PC-3 (cell line): ENCODE measurements at places on chromosomes 1 and 21.

DNA sequence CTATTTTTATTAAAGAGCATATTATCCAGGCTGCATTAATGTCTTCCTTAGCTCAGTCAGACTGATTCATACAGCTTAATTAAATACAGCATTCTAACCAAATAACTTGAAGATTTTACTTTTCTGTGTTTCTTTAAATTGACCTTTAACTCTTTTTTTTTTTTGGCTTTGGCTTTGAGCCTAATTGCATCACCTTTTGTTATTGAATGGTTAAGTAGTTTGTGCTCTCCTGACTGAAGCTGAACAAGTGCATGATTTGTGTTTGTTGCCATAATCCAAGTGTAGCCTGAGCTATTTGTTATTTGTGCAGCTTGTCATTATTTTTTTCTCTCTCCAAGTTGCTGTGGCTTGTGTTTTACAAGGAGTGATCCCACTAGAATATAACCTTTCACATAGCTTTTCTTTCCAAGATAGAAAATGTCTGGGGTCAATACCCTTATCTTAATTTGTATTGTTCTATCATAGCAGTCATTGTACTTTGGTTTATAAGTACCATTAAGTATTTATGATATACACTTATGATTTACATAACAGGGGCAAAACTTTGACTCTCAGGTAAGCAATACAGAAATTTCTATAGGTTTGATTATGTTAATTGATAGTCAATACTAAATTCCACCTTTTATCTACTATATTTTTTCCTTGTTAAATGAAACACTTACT lies 31.6 kb downstream of the CDC14A start:
- DNase-seq: no peak

GRCh38 chr1:22236900-22237299 lies 94.0 kb upstream of the WNT4 start:
- DNase-seq: no peak

- no peak for DNase-seq
Measured at GRCh38 chr1:244196571-244197285, 145.6 kb downstream of the ZBTB18 start.

DNA sequence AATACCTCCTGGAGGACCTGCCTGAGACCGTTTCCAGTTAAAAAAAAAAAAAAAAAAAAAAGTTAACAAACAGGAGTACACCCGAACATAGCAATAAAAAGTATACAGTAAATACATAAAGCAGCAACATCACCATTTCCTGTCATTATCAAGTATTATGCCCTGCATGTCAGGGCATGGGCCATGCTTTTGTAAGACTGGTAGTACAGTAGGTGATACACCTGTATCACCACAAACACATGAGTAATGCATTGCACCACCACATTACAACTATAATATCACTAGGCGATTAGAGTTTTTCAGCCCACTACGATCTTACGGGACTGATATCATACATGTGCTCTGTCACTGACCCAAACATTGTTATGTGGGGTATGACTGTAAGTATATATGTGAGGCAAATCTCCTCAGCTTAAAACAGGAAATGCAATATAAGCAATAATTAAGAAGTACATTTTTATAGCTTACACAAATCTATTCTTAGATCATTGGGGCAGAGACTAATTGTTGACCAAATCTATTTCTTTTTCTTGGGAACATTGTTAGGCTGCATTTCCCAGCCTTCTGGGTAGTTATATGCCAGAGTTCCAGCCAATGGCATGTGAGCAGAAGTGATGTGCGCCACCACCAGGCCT lies 98.1 kb downstream of the PLD5 start:
- DNase-seq: no peak

GRCh38 chr1:195804547-195804946 lies 803.7 kb downstream of the KCNT2 start:
- DNase-seq: peak; percentile 23

DNA sequence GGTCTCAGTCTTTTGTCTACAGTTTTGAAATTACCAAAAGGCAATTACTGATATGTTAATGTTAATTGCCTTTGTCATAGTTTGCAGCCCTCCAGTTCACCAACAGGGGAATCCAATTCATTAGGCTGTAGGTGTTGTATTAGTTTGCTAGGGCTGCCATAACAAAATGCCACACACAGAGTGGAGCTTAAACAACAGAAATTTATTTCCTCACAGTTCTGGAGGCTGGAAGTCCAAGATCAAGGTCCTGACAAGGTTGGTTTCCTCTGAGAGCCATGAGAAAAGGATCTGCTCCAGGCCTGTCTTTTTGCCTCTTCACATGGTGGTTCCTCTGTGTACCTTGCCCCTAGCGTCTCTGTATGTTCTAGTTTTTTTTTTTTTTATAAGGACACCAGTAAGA lies 1.3 kb downstream of the RTCA start:
- DNase-seq: no peak

GRCh38 chr1:3654549-3655281 lies 2.4 kb downstream of the TP73 start:
- no peak for DNase-seq

GRCh38 chr1:5597171-5597850 lies 394.9 kb downstream of the NPHP4 start:
- no peak for DNase-seq

DNA sequence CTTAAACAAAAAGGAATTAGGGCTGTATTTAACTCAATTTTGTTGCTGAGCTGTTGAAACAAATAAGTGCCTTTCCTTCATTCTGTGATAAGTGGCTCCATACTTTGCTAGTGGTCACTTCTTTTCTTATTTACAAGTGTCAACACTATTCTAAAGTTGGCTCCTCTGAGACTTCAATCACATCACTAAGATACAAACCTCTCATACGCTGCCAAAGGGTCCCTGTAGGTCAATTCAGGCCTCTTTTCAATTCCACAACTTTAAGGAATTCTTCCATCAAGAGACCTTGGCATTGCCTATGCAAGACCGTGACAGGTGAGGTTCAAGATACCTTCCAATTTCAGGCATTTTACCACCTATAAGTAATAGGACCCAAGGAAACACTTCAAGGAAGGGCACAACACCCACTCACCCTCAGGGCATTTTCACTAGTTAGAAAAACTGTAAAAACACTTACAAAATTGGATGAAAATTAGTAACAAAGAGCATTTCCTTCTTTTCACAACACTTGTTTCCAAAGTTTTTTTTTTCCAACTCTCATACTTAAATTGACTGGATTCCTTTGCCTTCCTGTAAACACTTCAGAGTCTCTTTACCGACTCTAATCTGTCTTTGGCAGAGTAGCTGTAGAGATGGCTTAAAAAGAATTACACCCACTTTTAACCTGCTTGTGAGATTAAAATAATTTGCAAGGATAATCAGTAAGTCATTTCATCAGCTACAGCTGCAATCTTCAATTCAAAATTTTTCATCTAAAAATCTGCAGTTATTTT lies 24.5 kb downstream of the SERBP1 start:
- no peak for DNase-seq

DNA sequence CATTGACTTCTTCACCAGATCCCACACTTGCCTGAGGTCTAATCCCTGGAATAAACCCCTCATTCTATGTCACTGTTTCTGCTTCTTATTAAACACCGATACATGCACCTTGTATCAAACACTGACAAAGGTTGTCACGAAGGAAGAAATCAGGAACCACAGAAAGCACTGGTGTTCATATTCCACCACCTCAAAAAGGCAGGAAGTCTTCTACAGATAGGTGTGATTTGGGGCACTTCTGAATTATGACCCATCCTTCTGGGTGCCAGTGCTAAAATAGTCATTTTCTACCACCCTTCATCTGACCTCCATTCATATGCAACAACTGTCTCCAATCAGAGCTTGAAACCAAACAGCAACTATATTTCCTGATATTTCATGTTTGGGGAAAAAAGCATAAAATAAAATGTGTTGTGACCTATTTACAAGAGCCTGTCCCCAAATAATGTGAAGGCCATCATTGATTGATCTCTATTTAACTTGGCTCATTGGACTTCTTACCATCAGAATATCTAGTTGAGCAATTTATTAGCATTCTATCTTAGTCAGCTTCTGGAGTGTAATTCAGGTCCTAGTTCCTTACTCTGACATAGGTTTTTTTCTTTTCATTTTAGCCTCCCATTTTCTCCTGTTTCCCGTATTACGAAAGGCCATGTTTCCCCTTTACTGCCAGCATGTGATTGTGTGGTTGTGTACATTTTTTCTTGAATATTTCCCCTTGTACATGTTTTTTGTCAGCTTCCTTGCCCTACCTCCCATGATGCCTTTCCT lies 43.1 kb downstream of the DUSP10 start:
- DNase-seq: no peak

GRCh38 chr1:68112835-68113243 lies 62.4 kb upstream of the DIRAS3 start:
- DNase-seq: peak; percentile 95

GRCh38 chr1:27789540-27790041 lies 16.6 kb downstream of the STX12 start:
- DNase-seq: no peak

DNA sequence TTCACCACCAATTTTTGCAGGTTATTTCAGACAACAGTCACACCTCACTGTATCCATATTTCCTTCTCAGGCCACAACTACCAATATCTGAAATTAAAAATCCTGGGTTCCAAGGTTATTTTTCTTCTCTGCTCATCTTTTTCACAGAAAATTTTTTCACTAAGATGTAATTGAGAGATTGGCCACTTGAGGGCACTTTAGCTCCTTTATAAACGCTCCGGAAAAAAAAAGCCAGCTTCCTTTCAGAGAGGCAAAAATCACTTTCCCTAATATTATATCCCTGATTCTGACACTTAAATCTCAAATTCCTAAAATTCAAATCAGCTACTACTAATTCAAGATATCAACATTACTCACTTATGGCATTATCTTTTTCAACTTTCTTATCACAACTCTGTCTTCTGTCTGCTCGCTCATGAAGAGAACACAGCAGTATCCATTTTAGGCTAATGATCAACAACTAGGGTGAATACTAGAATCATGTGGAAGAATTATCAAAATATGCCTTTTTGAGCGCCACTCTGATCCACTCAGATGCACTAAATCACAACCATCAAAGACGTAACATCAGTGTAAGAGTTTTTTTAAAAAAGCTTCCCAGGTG lies 101.4 kb upstream of the RGS1 start:
- DNase-seq: peak; percentile 60

GRCh38 chr1:12015499-12015898 lies 3.8 kb upstream of the MIIP start:
- DNase-seq: no peak

GRCh38 chr1:185267301-185267700 lies 49.7 kb downstream of the IVNS1ABP start:
- no peak for DNase-seq

- no peak for DNase-seq
Measured at GRCh38 chr1:18015719-18016118, 91.9 kb upstream of the IGSF21 start.

DNA sequence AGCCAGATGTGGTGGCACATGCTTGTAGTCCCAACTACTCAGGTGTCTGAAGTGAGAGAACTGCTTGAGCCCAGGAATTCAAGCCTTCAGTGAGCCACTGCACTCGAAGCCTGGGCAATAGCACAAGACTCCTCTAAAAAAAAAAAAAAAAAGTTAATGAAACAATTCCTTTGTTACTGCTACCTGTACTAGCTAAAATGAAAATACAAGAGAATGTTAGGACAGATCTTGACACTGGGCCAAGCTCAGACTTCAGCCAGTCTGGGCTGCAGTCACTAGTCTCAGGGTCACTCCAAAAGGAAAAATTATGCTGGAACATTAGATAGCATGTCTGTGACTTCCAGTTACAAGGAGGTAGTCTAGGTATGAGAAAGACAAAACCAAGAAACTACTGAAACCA lies 56.5 kb downstream of the TRIM33 start:
- no peak for DNase-seq

DNA sequence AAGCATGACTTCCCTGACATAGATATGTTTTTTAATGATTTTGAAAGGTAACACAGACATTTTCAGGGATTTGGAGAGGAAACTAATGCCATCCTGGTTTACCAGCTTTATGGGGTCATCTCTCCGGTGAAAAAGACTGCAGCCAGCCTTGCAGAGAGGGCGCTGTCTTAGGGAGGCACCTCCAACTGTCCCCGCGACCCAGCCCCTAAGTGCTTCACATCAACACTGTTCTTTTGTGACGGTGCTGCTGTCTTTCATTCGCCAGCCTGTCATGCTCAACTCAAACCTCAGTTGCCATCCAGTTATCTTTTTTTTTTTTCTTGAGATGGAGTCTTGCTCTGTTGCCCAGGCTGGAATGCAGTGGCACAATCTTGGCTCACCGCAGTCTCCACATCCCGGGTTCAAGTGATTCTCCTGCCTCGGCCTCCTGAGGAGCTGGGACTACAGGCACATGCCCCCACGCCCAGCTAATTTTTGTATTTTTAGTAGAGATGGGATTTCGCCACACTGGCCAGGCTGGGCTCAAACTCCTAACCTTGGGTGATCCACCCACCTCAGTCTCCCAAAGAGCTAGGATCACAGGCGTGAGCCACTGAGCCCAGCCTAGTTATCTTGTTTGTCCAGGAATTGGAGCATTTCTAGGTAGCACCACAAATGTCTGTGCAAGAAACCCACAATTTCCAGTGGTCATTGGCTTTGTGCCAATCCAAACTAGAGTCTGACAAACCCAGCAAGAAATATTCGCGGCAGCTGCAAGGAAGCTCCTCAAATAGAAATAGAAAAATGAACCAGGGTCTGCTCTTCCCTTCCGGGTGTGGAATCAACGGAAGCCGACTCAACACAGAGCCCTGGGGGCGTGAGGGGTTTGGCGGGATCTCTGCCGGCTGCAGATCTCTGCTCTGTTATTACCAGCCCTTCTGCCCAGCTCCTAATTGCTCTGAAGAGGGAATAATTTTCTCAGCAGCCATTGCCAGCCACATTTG lies 24.2 kb downstream of the PDE9A start:
- DNase-seq: peak; percentile 62

- peak; percentile 20 for DNase-seq
Measured at GRCh38 chr21:17554679-17555465, 42.0 kb downstream of the CXADR start.

- no peak for DNase-seq
Measured at GRCh38 chr1:153583976-153584375, 18.3 kb upstream of the S100A2 start.

GRCh38 chr1:206709772-206710459 lies 25.2 kb downstream of the MAPKAPK2 start:
- peak; percentile 77 for DNase-seq

DNA sequence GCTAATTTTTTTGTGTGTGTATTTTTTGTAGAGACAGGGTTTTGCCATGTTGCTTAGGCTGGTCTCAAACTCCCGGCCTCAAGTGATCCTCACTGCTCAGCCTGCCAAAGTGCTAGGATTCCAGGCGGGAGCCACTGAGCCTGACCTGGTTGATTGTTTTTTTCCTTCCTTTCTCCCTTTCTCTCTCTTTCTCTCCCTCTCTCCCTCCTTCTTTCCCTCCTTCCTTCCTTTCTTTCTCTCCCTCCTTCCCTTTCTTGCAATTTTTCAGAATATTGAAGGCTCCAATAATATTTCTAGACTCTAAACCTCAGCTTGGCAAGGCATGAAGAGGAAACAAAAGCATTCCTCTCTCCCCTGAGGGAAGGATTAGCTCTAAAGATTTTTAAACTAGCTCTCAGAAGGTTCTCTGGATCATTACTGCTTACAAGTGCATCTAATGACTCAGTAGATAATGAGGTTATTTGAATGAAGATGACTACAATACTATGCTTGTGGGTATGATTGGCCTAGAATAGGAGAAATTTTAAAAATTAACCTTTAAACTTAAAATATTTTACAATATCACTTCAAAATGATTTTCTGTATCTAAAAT lies 68.5 kb upstream of the GADD45A start:
- DNase-seq: no peak
